Kidney (tissue), 22 donors: ENCODE measurements at places on chromosomes 3 and 15.

- DNase-seq, result no peak
These were observed 73.2 kb upstream of the SLC4A7 start for GRCh38 chr3:27557411-27557810.

GRCh38 chr15:70964058-70964457 is 71.4 kb downstream of the LRRC49 start:
- no peak for DNase-seq

- no peak for DNase-seq
These were observed 51.3 kb upstream of the FBN1 start for GRCh38 chr15:48696627-48697312.

DNA sequence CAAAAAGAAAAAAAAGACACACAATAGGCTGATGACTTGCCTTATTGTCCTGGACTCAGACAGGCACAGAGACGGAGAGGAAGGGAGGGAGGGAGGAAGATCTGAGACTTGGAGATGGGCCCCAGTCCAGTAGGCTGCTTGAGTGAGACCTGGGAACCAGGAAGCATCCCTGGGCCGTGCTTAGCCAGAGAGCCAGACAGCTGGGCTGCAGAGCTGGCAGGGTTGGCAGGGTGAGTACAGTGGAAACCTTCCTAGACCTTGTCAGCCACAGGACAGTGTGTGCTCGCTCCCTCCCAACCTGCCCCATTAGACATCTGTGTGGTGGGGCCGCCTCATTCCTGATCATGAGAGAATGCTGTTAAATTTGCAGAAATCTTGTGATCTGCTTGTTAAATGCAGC is 107.9 kb upstream of the ALDH1A3 start:
- DNase-seq, result no peak

GRCh38 chr15:50735156-50735555 is 30.4 kb downstream of the SPPL2A start:
- no peak for DNase-seq

- no peak for DNase-seq
These were observed 27.7 kb downstream of the SEMA6D start for GRCh38 chr15:47744973-47745372.

DNA sequence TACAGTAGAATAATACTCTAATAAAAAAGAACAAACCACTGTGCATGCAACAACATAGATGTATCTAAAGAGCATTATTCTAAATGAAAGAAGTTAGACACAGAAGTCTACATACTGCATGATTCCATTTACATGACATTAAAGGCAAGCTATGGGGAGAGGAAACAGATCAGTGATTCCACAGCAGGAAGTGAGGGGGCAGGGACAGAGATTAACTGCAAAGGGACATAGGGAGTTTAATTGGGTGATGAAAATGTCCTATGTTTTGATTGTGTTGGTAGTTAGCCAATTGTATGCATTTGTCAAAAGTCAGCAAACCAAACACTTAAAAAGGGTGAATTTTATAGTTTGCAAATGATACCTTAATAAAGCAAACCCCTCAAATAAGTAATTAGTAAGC is 13.8 kb downstream of the CRYGS start:
- DNase-seq, result no peak

DNA sequence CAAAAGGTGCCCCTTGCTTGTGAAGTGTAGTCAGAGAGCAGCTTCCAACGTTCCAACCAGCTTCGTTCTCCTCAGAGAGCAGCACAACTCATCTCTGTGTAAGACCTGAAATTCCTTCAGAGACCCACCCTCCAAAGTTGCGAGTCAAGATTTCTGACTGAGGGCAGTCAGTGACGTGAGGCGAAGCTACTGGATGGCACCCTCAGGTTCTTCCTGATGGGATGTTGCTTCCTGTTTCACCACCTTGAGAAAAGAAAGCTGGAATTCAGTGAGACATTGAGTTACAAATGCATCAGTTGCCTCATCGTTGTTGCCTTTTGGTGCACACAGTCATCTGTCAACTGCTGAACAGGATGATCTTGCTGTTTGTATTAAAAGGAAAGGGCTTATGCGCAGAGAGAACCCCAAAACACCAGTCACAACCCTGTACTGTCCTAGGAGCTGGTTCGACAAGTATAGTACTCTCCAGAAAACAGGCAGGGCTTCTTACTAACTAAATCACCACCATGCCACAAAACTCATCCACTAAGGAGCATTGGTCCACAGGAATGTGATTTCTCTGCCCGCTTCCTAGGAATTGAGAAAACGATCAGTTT is at the start of gene CERS3:
TSS of gene CERS3 (minus strand) at position 118 of the 596 bp plus-strand sequence. CDS start 27,101 bp downstream, outside the sequence.
- no peak for DNase-seq

DNA sequence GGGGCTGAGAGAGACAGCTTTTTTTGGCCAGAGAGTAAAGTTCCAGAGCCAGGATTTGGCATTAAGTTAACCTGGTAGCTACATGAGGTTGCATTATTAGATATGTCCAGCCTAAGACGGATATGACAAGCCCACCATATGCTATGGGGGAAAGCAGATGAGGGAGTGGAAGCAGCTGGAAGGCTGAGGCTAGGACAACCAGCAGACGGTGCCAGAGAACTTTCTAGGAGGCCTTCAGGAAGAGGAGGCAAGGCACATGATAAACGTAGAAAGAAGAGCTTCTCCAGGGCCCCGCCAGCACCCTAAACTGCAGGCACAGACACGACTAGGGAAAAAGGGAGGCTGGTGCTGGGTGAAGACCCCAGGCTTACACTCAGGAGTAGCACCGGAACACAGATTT is 87.0 kb downstream of the CTNNB1 start:
- DNase-seq, result no peak

DNA sequence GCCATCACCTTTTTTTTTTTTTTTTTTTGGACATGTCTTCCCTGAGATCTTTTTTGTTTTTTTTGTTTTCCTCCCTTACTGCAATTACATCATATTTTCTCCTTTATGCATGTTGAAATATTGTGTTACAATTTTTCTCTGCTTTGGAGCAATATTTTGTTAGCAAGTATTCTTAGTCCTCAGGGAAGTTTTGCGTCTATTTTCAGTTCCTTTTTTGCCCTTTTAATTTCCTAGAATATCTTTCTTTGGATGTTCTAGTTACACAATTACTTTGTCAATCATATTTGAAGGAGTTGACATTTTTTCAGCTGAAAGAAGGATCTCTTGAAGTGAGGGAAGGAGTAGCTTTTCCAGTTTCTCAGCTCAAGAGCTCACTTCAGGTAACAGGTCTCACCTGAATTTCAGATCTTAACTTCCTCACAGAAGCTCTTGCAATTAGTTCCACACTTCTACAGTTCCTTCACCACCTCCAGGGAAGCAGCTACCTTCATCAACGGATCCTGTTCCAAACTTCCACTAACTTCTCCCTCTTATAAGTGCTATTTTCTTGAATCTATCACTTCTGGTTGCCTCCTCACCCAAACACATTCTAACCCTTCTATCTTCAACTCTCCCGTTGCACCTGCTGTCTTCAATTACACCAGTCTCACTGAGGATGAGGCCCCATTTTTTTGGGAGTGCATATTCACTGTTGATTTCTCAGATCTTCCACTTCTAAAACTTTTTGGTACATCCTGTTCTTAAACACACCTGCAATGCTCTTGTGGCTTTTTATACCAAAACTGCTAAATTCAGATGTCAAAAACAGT is 57.8 kb upstream of the CPOX start:
- DNase-seq, result no peak

- peak; percentile 98 for DNase-seq
These were observed at the start of gene HES1 for GRCh38 chr3:194135806-194136518. HES1 (plus strand) TSS chr3:194136148; CDS start chr3:194136381, 233 bp downstream.
